ENCODE measurements at places on chromosomes 12 and 14.

- no peak for DNase-seq
Observed at GRCh38 chr12:121190523-121191031, 19.4 kb upstream of the P2RX4 start.

DNA sequence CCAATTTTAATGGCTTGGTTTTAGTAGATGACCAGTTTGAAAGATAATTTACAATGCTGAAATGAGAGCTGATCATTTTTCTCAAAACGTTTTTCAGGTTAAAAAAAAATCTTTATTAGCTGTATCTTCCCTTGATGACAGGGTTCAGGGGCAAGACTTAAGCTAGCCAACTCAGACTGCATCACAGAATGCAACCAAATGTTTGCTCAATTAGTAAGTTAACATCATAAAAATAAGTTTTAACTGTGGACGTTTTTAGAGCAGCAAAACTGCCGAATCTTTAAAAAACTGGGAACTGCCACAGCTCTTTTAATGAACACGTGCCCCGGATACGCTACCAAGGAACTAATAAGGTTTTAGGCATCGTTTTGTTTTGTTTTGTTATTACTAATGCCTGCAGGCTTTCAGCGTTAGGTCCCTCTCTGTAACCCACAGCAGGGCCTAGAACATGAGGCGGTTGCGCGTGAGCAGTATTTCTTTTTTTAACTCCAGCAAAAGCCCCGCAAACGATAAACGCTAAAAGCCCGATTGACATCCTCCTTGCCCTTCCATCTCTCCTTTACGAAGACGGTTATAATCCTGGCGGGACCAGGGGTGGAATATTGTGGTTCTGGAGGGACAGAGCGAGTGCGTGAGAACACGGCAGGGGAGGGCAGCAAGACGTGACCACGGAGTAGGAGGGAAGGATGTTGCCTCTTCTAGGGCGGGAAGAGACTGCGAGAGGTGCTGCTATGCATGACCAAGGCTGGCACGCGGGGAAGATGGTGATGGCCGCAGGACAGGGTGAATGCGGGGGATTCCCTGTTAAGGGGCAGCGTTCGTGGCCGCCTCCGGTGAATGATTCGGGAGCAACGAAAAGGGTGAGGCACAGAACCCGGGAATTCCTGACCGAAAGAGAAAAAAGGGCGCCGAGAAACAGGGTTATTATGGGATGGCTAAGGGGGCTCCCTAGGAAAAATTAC lies 652 bp downstream of the SUPT16H start:
- DNase-seq = peak; percentile 38

- no peak for DNase-seq
Observed at GRCh38 chr12:114266536-114266935, 139.4 kb downstream of the TBX5 start.

GRCh38 chr12:75489613-75490210 lies 9.2 kb downstream of the GLIPR1 start:
- DNase-seq = peak; percentile 44

DNA sequence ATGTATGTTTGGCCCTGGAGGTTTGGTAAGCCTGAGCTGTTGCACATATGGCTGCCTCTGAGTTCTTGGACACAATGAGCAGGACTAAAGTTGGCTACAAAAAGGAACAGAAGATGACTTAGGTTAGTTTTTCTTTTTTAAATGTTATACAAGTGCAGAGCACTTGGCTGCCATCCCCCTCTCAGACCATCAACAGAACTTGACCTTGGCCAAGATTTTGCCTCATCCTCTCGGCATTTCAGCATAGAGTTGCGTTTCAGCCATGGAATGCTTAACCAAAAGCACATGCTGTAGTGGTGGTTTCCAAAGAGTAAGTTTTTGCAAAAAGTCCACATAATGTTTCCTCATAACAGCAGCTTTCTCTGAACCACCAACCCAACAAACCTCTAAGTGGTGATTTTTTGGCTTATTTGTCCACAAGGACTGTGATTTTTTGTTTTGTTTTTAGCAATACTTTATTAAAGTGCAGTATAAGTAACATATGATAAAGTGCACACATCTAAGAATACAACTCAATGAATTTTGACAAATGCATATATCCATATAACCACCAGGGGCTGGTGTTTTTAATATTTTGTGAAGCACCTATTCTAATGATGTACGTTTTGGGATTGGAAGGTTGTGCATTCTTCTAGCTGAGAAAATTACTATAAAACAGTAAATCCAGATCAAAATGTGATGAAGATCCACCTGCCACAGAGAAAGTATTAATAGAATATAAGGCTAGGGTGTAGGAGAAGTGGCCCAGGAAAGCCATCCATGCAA lies 12.1 kb upstream of the GALNT16 start:
- DNase-seq = no peak

GRCh38 chr12:98533723-98534251 lies 18.4 kb downstream of the TMPO start:
- no peak for DNase-seq

DNA sequence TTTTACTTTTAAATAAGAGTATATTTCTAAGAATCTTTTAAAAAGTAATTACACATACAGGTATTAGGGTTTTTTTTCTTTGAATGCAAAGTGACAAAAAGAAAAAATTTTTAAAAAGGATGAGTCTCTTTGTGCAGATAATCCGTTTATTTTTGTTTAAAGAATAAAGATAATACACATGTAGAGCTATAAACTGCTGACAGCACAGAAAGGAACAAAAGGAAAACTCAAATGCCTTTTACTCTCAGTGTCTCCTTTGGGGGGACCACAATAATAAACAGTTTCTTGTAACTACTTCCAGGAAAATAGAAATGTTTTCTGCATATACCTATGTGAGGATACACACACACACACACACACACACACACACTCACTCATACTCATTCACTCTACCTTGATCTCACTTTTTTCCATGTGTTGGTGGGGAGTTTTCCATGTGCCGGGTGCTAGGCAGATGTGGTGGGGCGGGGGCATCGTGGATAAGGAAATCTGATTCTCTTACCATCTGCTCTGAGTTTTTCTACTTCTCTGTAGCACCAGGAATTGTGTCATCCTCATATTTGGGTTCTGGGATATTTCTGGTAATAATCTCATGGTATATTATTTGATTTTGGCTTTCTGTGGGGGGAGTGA lies 58.1 kb downstream of the KCTD10 start:
- no peak for DNase-seq

DNA sequence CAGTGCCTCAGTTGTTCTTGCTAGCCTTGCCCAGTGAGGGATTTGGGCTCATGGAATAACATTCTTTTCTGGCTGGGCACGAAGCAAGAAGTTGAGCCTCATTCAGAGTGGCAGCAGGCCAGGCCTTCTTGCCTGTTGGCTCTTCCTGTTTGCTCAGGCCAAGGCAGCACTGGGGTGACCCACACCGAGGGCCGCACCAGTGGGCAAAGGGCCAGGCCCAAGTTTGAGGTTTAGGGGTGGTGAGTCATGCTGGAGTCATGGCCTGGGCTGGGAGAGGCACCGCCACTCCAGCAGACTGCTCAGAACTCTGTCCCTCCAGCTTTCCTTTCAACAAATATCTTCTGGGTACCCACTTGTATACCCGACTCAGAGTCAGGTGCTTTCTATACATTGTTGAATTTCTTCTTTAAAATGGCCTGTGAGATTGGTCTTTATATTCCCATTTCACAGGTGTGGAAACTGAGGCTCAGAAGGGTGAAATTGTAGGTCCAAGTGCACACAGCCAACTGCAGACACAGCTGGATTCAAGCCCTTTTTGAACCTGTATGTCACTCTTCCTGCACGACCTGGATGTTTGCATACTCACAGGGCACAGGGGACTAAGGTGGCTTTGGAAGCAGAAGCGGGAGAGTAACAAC lies 279.4 kb downstream of the FOXN3 start:
- DNase-seq = no peak

GRCh38 chr14:105490572-105491365 lies at the start of gene TEDC1:
TSS of gene TEDC1 (plus strand) at chr14:105491246. CDS start at chr14:105491376, 130 bp downstream.
- DNase-seq = peak; percentile 100

GRCh38 chr12:130146176-130146931 lies 15.9 kb upstream of the FZD10 start:
- no peak for DNase-seq

- no peak for DNase-seq
Observed at GRCh38 chr14:36835128-36835527, 173.5 kb downstream of the PAX9 start.

- DNase-seq = no peak
Observed at GRCh38 chr12:124592481-124593160, 25.2 kb upstream of the NCOR2 start.

DNA sequence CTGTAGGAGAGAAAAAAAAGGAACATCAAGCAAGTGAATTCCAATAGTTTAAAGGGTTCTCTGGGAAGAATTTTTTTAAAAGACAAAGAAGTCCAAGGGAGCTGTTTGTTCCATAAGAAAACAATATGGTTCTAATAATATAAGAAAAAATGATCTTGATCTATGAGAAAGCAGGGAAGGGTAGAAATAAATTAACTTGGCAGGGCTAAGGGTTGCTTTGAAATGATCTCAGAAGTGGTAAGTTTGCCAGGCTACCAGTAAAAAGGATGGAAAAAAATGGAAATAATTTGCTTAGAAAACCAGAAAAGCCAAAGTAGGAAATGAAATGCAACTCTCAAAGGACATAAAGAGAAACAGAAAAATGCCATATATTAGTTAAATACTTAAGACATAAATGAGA lies 41.7 kb upstream of the EMP1 start:
- no peak for DNase-seq

DNA sequence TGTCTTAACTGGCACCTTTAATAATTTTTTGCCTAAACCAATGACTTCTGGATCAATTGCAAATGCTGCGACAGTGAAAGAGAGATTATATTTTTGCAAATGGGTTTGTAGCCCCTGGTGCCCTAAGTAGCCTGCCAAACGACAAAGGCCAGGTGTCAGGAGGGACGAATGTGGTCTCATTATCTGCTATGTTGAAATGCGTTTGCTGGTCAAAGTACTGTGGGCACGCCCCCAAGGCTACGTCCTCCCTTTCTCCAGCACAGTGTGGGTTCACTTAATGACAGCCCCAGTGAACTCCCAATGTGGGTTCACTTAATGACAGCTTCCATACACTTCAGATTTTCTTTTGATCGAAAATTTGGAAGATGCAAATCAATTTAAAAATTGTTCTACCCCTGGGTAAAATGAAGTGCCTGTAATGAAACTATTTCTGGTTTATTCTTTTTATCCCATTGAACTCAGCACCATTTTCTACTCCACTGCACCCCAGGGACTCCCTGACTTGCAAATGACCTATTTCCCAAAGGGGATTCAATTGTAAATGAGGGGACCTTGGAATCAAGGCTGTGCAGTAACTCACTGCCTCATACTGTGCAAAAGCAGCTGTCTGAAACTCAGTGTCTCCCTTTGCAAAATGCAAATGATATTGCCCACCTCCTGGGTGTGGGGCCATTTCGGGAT lies 1.4 kb downstream of the SERPINA11 start:
- DNase-seq = no peak

- DNase-seq = no peak
Observed at GRCh38 chr14:69705706-69706105, 61.2 kb upstream of the SRSF5 start.

GRCh38 chr12:2291182-2291832 lies 238.5 kb downstream of the CACNA1C start:
- peak; percentile 24 for DNase-seq

- no peak for DNase-seq
Observed at GRCh38 chr12:42789808-42790760, 200.5 kb upstream of the PRICKLE1 start.

DNA sequence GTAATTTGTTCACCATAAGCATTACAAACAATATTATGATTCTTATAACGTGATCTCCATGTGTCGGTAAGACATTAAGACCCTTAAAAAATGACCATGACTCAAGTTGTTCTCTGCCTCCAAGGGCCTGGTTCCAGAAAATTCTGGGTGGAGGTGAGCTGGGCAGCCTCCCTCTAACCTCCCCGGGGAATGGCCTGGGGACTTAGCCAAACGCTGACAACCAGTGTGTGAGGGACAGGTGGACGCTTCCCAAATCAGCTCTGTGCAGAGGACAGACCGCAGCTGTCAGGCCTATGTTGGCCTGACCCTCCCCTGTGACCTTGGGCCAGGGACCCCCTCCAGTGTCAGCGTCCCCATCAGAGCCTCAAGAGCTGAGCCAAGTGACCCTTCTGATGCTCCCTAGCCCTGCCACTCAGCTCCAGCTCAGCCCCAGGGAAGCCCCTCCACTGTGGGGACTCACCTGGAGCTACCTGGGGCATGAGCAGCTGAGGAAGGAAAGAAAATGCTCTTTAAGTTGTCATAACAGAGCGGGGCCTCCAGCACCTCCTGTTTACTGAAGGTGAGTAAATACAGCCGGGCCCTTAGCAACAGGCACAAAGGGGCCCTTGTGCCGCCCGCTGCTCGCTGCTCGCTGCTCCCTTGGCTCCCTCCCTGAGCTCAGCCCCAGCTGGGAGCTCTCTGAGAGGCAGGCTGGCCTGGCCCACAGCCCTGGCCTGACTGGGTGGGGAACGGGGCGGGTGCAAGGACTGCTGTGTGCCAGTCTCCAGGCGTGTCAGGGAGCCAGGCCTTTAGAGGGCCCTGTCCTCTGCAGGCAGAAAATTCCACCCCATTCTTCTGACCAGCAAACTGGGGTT lies 116.6 kb downstream of the CALM1 start:
- DNase-seq = no peak

GRCh38 chr14:32677129-32677780 lies 261.4 kb upstream of the NPAS3 start:
- DNase-seq = no peak

GRCh38 chr12:124495194-124495983 lies 72.0 kb downstream of the NCOR2 start:
- no peak for DNase-seq

- DNase-seq = peak; percentile 81
Observed at GRCh38 chr14:87944987-87945604, 47.9 kb downstream of the GALC start.

DNA sequence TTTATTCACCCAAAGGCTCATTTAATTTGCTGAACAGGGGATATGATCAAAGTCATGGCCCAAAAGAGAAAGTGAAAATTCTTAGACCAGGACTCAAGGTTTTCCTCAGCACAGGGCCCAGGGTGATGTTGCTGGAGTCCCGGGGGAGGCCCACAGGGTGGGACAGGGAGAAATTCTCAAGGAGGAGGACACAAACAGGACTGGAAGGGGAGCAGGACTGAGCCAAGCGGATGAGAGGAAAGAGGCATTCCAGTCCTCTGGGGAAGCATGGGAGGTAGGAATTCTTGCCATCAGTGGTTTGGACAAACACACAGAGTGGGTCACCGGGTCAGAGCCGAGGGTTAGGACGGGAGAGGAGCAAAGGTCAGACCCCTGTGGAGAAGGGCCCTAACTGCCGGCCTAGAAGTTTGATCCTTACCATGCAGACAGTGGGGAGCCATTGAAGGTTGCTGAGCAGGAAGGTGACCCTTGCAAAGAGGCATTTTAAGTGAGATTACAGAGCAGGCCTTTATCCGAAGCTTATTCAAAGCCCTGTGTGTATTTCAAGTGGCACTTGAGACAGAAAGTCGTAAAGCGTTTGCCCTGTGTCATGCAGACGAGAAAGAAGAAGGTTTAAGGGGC lies 68.4 kb upstream of the PTGR2 start:
- no peak for DNase-seq

GRCh38 chr12:77914081-77914488 lies 83.4 kb downstream of the NAV3 start:
- no peak for DNase-seq
